ENCODE measurements at places on chromosomes 3 and 15.

DNA sequence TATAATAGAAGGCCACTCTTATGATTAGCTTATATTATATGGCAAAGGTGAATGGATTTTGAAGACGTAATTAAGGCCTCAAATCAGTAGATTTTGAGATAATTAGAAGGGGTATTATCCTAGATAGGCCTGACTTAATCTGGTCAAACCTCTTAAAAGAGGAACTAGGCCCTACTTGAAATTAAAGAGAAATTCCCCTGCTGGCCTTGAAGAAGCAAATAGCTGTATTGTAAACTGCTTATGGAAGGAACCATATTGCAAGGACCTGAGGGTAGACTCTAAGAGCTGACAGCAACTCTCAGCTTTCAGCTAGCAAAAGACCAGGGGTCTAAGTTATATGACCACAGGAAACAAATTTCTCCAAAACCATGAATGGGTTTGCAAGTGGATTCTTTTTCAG is 219.0 kb upstream of the ONECUT1 start:
- DNase-seq: no peak

- peak; percentile 78 for DNase-seq
These were observed 31.0 kb downstream of the GRIP2 start for GRCh38 chr3:14508966-14509795.

DNA sequence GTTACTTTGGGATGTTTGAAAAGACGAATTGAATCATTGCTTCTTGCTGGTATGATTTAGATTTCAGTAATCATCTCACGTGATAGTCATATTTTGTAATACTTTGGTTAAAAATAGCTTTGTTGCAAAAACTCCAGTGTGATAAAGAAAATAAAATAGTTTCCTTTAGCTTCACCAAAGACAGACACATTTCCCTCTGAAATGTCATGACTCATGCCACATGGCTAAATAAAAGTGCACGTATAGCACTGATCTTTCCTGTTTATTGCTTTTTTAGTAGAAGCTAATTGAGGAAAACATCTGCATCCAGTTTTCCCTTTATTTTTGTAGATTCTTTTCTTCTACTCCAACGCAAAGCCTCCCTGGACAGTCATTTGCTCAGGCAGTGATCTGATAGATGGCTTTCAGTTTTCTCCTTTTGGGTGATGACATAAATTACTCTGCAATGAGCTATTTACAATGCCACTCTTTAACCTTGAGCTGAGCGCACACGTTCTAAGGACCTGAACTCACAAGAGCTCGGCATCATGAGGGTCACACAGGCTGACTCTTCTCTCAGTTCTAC is 84.9 kb downstream of the ARNT2 start:
- no peak for DNase-seq

GRCh38 chr15:52153900-52154895 is 37.0 kb downstream of the GNB5 start:
- no peak for DNase-seq

- DNase-seq: no peak
These were observed 57.7 kb downstream of the DUT start for GRCh38 chr15:48388910-48389309.

DNA sequence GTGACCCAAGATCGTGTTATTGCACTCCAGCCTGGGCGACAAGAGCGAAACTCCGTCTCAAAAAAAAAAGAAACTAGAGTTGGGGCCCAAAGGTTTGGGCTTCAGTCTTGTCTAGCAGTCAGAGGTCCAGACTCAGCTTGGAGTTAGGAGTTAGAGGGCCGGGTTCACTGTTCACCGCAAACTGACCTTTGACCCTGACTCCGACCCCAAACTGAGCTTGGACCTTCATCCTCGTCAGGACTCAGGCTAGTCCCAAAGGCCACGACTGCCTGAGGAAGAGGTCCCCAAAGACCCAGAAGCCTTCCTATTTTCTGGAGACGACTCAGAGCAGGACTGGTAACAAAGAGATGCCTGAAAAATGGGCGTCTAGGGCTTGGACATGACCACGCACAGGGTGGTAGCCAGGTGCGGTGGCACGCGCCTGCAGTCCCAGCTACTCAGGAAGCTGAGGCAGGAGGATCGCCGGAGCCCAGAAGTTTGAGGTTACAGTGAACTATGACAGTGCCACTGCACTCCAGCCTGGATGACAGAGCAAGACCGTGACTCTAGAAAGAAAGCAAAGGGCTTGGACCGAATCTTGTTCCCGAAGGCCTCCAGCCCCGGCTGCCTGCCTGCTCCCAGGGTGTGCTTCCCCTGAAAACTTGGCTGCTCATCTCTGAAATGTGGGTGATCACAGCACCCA is 22.8 kb upstream of the RPL29 start:
- no peak for DNase-seq

DNA sequence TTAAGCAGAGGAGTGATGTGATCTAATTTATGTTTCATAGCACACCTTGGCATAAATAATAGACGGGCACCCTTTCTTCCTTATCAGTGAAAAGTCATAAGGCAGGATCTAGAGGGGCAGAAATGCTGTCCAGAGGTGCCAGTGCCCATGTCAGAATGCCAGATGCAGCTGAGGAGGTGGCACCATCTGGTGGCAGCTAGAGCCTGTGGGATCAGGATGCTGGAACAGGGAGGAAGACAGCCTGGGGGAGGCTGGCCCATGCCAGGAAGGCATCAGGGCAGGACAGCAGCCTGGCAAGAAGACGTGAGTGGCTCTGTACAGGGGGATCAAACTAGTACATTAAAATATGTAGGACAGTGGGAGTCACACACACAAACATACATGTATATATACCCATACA is 16.5 kb downstream of the MYH15 start:
- no peak for DNase-seq

DNA sequence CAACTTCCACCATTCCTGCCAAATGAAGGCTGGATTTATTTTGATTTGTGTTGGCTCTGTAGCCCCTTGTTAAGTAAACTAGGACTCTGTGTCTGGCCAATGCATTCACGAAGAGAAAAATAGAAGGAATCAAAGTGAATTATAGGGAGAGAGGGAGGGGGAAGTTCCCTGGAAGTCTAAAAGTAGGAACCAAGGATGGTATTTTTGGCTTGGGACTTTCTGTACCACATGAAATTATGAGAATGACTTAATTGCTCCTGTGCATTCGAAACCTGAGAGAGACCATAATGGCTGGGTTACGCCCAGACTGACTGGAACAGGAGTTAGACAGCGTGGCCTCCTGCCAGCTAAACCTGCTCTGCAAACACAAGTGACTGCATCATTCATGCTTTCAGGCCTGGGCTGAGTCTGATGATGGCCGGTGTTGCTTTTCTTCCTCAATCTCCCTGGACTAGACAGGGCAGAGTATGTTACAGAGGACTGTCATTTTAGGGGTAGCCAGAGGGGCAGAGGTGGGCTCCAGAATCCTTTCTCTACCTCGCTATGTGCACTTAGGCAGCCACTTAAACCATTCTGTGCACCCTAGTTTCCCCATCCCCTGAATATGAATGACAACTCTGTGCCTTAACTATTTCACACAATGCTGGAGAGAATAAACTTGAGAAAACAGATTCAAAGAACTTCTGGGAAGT is 58.9 kb downstream of the MYO1E start:
- DNase-seq: no peak

- DNase-seq: no peak
These were observed 132.7 kb downstream of the ANXA2 start for GRCh38 chr15:60265057-60265456.

DNA sequence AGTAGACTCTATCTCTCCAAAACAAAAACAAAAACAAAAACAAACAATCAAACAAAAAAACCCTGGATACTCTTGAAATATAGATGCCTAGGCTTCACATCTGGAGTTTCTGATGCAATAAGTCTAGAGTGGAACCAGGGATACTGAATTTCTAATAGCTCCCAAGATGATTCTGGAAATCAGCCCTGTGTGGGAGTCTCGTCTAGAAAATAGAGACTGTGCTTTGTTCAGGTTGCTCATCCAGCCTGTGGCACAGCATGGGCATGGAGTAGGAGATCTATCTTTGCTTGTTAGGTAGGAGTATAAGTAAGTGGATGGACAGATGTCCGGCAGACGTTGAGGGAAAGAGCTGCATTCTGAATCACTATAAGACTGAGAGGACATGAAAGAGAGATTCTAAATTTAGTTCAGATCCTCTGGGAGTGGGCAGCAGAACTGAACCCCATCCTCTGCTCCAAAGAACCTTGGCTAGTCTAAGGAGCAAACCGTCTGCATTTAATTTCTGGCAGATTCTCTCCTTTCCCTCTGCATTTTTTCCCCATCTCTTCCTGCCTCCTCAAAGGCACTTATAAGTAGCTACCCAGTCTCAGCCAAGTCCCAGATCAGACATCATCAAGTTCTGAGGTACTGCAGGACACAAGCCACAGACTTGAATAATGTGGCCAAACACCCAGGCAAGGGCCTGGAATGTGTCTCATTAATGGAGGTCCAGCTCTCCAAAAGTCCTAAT is 92.6 kb upstream of the STRIT1 start:
- DNase-seq: no peak

- DNase-seq: peak; percentile 74
These were observed at the start of gene GSK3B for GRCh38 chr3:120093911-120094775. TSS of gene GSK3B (minus strand) at chr3:120094447. CDS start at chr3:120093434, 1,013 bp downstream.

GRCh38 chr3:44892689-44893088 is 18.3 kb downstream of the TGM4 start:
- DNase-seq: no peak

- DNase-seq: no peak
These were observed 28.8 kb upstream of the VILL start for GRCh38 chr3:37961622-37962431.

GRCh38 chr3:72079369-72079872 is 294.5 kb upstream of the PROK2 start:
- DNase-seq: no peak

- peak; percentile 56 for DNase-seq
These were observed 25.0 kb upstream of the BCL6 start for GRCh38 chr3:187770224-187770623.

DNA sequence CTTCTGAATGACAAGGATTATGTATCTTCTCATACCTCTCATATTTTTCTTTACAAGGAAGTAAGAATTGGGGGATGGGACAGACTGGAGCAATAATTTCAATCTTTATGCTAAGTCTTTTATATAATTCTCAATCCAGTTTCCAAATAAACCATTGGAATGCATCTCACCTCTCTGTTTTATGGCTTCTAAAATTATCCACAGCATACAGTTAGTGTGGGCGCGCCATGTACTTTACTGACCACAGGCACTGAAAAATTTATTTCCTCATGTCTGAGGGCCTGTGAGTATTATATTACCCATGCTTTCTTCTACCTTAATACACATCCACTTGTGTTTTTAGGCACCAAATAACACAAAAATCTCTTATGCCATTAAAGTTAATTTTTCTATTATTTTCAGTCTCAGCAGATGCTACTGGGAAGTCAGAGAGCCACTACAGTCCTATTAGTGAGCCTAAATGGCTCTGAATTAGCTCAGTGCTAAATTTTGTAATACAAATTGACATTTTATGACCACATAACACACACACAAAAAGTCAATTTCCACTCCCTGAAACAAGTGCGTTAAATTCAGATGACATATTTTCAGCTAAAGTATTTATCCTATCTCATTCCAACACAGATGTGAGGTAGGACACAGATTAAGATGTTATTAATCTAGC is 39.3 kb downstream of the SLITRK3 start:
- no peak for DNase-seq

DNA sequence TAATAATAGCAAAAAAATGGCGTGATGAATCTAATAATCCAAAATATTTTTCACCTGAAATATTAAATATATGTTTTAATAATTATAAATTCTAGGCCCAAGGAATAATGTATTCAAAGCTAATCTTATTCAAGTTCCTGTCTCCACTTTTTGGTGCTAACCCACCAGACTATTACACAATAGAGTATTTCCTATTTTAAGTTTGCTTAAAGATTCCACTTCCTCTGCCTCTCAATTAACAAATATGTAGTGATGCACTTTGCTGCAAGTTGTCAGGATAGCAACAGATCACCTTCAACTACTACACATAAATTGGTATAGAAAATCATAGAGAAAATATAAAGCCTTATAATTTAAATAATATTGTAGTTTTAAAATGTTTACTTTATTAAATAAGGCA is 467.5 kb downstream of the C3orf38 start:
- DNase-seq: no peak

DNA sequence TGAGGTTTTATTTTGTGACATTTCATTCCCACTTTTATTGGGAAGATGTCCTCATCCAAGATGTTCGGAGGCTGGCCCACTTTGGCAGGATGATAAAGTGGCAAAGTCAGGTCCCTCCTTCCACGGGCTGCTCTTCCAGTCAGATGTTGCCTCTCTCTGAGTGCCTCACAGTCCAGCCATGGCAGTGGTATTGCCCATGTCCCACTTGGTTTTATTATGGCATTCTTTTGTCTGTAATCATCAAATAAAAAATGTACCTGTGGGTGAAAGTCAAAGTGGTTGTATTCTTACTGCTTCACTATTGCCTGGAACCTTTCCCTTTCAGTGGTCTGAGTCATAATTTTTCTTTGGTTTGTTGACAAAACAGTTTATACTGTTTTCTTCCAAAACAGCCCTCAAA is 20.2 kb downstream of the ARNT2 start:
- no peak for DNase-seq

- DNase-seq: no peak
These were observed 16.4 kb downstream of the EHD4 start for GRCh38 chr15:41955807-41956525.

GRCh38 chr3:124631727-124632126 is 98.5 kb upstream of the UMPS start:
- DNase-seq: no peak

DNA sequence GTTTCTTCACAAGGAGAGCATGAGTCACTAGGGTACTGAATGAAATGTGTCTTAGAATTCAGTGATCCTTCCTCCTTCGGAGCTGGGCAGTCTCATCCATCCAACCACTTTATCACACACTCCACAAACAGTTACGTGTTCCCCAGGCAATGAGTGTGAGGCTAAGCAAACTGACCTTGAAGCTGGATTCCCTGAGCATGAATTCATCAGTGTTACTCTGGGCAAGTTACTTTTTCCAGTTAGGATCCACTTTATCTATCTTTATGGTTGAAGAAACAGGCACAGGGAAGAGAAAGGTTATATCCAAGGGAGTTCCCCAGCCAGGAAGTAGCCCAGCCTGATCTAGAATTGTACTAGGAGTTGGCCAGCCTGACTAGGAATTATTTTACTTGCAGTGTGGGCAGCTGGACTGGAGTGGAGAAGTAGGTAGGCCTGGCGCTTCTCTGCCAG is 17.1 kb upstream of the GCNT3 start:
- no peak for DNase-seq

All from stimulated activated CD4-positive, alpha-beta T cell treated with anti-CD3 and anti-CD28 coated beads, Interleukin-4, amount 100 ng/mL, for 24 hours (primary cell).